ENCODE measurements at places on chromosomes 16 and 17. TPM values are rescaled to one million over a fixed set of nuclear protein-coding genes. Genes with fewer than 3 reads are reported as not detected.

SEPTIN12 gene
- not detected for total RNA-seq

GRCh38 chr17:56021681-56022190, 131.5 kb upstream of the ANKFN1 start:
- no peak overlapping the region for H3K27ac ChIP-seq
- no peak for DNase-seq
- H3K27me3 ChIP-seq, result no peaks in the 10 kb centered on the region
- H3K36me3 ChIP-seq, result no peaks in the 10 kb centered on the region
- H3K4me1 ChIP-seq, result no peaks in the 10 kb centered on the region
- no peak overlapping the region for H3K4me3 ChIP-seq

NOG gene
- not detected for total RNA-seq

GRCh38 chr16:68367030-68367429, 56.2 kb downstream of the PRMT7 start:
- H3K27ac ChIP-seq, result no peak overlapping the region
- H3K27me3 ChIP-seq, result no peaks in the 10 kb centered on the region
- H3K36me3 ChIP-seq, result no peaks in the 10 kb centered on the region
- no peak for DNase-seq
- no peak overlapping the region for H3K4me3 ChIP-seq

KREMEN2 gene
- not detected for total RNA-seq

GRCh38 chr16:57305159-57305811, 20.8 kb upstream of the PLLP start:
- H3K4me3 ChIP-seq, result no peak overlapping the region
- H3K36me3 ChIP-seq, result no peaks in the 10 kb centered on the region
- peak overlapping the region; percentile 72 for H3K27ac ChIP-seq
- H3K4me1 ChIP-seq, result peaks cover 23% of the 10 kb centered on the region
- no peaks in the 10 kb centered on the region for H3K27me3 ChIP-seq

GRCh38 chr16:16062023-16062937, 112.9 kb downstream of the ABCC1 start:
- H3K27ac ChIP-seq, result peak overlapping the region; percentile 47
- no peak for DNase-seq
- no peaks in the 10 kb centered on the region for H3K4me1 ChIP-seq
- H3K27me3 ChIP-seq, result no peaks in the 10 kb centered on the region

DNA sequence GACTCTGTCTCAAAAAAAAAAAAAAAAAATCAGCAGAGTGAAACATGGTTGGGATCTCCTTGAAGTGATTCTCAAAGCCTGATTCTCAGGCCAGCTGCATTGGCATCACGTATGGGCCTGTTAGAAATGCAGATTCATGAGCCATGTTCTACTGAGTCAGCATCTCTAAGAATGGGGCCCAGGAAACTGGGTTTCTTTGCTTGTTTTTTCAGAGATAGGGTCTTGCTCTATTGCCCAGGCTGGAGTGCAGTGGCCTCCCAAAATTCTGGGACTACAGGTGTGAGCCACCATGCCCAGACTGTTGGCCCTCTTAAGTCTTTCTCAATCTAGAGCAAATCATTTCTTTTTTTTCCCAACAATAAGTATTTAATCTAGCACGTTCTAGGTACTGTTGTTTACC, 47.7 kb downstream of the CDK12 start:
- peaks cover 44% of the 10 kb centered on the region for H3K36me3 ChIP-seq
- H3K4me3 ChIP-seq, result no peak overlapping the region
- DNase-seq, result no peak
- H3K27ac ChIP-seq, result no peak overlapping the region
- no peaks in the 10 kb centered on the region for H3K27me3 ChIP-seq

Data from right atrium auricular region (tissue), 2 donors.